Stimulated activated CD4-positive, alpha-beta T cell treated with anti-CD3 and anti-CD28 coated beads, Interleukin-1b, Interleukin-23, amount 100 ng/mL, for 1 hour (primary cell): ENCODE measurements at places on chromosomes 6 and 20.

GRCh38 chr6:127176146-127176545, 57.7 kb downstream of the RSPO3 start:
- no peak for DNase-seq

- no peak for DNase-seq
These were observed 80.5 kb downstream of the SMPDL3A start for GRCh38 chr6:122869437-122870024.

GRCh38 chr6:47440719-47441118, 36.9 kb upstream of the CD2AP start:
- no peak for DNase-seq

DNA sequence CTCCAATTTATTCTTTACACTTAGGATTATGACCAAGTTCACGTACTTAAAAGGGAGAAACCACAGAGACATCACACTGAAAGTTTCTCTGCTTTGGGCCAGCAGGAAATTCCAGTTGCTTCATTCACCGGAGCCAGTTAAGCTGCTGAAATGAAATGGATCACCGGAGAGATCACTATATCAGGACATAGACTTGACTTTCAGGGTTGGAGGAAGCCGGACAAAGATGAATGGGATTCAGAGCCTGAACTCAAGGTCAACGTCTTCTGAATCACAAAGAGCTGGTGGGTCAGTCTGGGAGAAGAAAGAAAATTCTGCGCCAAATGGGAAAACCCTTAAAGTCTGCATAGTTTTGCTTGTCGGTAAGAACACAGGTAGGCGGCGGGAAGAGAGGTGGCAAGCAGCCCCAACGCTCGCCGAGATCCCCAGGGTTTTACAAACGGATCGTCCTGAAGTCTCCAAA, 81.9 kb upstream of the CCDC28A start:
- no peak for DNase-seq

GRCh38 chr6:28948782-28949486, 25.1 kb upstream of the TRIM27 start:
- DNase-seq: no peak

- DNase-seq: no peak
These were observed 972.7 kb downstream of the PRIM2 start for GRCh38 chr6:58290177-58290576.

- no peak for DNase-seq
These were observed 1.2 kb upstream of the PXDC1 start for GRCh38 chr6:3752531-3753227.

GRCh38 chr6:168310945-168311344, 8.6 kb downstream of the DACT2 start:
- no peak for DNase-seq

- DNase-seq: no peak
These were observed 112.9 kb downstream of the BACH2 start for GRCh38 chr6:90183587-90184333.

- no peak for DNase-seq
These were observed 126.9 kb downstream of the MRPL14 start for GRCh38 chr6:44000164-44000842.

DNA sequence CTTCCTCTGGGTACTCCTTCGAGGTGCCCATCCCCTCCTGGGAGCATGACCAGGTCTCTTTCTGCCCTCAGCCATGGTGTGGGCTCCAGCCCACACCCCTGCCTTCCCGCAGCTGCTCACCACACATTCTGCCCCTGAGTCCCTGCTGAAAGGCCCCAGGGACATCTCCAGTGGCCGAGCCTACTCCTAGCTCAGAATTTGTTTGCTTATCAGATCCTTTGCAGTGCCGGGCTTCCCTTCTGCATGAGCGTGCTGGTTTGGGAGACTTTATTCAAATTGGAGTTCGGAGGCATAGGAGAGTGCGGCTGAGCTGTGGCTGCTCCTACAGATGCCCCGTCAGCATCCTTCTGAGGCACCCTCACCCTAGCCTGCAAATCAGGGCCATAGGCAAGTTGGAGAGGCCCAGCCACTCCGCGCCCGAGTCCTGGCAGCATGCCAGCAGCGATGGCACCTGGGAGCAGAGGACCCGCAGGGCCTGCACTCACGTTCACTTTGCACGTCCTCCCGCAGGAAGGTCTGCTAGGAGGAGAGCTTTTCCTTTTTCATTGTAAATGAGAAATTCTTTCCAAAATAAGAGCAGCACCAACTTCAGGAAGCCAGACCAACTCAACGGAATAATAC, 327.3 kb downstream of the QKI start:
- DNase-seq: no peak

DNA sequence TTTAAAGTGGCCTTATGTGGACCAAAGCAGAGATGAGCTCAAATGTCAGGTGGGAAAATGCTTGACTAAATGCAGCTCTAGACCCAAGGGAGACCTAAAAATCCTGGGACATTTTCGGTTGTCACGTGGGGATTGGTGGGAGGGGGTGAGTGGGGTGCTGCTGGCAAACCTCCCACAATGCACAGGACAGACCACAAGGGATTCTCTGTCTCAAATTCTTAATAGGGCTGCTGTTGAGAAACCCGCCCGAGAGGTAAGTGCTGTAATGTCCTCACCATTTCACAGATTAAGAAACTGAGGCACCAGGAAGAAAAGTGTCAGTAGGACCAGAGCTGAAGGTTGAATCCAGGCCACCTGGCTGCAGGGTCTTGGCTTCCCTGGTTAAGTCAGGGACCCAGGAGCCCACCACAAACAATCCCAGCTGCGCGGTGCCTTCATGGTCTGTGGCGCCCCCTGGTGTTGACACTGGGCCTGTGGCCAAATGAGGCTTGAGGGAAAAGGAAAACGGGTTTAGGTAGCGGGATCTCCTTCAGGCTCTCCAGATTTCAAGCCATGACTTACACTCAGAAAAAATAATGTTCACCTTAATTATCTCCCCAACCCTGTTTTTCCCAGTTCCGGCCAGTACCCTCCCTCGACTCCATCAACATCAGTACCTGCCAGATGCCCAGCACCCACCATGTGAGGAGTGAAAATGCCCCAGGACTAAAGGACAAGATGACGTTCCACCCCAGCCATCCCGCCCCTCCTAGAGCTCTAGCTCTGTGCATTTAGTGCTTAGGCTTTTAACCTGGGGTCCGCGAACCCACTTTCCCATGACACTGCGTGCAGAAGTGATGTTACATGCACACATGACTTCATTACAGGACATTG, 7.2 kb downstream of the HLA-G start:
- DNase-seq: peak; percentile 41

GRCh38 chr6:129183681-129184301, 300.9 kb downstream of the LAMA2 start:
- no peak for DNase-seq

DNA sequence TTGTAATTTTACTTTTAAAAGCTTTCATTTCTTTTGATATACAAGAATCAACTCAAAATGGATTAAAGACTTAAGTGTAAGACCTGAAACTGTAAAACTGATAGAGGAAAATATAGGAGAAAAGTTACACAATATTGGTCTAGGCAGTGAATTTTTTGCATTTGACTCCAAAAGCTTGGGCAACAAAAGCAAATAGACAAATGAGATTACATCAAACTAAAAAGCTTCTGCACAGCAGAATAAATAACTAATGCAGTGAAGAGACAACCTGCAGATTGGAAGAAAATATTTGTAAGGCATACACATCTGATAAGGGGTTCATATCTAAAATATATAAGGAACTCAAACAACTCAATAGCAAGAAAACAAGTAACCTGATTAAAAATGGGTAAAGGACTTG, 3.0 kb downstream of the GABRR1 start:
- DNase-seq: no peak

DNA sequence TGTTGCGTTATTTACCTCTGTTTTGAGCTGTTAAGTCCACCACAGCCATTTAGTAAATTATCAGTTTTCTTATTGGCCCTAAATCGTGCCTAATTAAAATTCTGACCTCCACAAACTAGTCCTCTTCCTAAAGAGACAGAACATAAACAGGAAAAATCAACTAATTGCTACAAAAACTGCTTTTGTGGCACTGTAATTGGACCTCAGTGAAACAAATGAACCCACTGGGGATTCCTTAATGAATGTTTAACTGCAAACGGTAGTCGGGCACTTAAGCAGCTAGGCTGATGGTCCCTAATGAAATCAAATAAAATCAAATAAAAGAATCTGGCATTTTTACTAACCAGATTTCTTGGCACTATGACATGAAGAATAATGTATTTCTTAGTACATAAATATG, 513.4 kb upstream of the SLC35B3 start:
- no peak for DNase-seq
